ENCODE measurements at places on chromosomes 2 and 18.

DNA sequence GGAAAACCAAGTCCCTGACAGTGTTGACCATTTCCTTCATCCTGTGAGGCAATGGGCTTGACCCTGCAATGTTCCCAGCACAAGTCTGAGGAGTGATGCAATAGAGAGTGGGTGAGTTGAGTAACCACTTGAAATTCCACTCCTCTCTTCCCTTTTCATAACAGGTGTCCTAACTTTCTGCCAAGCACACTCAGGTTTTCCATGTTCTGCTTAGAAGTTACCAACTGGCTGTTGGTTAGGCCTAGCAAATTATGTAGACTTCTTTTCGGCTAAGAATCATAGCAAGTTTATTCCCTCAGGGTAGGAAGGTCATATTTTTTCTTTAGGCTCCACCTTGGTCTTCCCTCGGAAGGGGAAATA, 11.5 kb downstream of the GNLY start:
- peak; percentile 93 for DNase-seq

GRCh38 chr2:152384992-152385391, 50.0 kb downstream of the FMNL2 start:
- DNase-seq = no peak

DNA sequence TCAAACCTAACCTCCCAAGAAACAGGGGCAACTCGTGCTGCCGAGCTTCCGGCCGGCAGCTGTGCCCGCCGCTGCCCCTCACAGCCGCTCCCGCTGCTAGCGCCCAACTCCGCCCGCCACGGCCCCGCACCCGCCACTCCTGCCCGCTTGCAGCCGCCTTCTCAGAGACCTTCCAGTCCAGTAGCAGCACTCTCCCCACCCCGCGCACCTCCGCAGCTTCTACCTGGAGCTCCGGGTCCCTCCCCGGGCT, 722 bp upstream of the C2orf15 start:
- no peak for DNase-seq

GRCh38 chr2:157877761-157878400, 1.8 kb upstream of the ACVR1 start:
- no peak for DNase-seq

DNA sequence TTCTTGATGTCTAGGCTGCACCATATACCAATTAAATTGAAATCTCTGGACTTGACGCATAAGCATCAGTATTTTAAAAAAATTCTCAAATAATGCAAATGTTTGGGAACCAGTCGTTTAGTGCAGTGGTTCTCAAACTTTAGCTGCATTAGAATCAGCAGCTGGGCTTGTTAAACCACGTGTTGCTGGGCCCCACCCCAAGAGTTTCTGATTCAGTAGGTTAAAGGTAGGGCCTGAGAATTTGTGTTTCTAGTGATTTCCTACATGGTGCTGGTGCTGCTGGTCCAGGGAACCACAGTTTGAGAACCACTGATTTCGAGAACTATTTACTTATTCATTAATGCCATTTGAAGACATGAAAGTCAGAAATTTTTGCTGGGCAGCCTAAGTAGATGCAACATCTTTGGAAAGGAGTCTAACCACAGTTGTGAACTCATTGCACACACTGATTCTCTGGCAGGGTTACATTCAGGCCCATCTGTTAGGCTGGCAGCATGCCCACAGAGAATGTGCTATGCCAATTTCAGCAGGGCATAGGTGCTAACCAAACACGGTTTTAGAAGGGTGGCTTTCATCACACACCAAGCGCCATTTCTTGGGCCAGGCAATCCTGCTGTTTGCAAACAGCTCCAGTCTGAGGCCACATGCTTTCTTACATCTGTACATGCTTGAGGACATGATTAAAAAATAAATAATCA, 26.4 kb upstream of the ATP5MC3 start:
- no peak for DNase-seq

GRCh38 chr2:168369031-168369430, 87.0 kb upstream of the CERS6 start:
- no peak for DNase-seq

DNA sequence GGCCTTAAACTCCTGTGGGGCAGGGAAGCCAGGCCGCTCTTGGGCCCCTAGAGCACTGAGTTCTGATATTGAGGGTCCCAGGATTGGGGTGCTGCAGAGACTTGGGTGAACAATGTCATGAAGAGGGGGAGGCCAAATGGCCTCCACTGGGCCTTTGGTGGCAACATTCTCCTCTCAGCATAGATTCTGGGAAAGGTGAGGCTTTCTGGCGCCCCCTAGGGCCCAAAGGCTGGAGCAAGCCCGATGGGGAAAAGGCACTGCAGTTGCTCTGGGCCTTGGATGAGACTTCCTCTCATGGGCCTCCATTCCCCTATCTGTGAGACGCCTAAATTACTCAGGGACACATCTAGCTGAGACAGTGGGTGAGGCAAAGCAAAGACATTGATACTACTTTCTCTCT, 84.8 kb downstream of the ACAA2 start:
- DNase-seq = peak; percentile 57

- DNase-seq = peak; percentile 47
Measured at GRCh38 chr18:13696961-13697360, 29.4 kb downstream of the FAM210A start.

- no peak for DNase-seq
Measured at GRCh38 chr2:113277474-113278072, 1.1 kb downstream of the PAX8 start.

DNA sequence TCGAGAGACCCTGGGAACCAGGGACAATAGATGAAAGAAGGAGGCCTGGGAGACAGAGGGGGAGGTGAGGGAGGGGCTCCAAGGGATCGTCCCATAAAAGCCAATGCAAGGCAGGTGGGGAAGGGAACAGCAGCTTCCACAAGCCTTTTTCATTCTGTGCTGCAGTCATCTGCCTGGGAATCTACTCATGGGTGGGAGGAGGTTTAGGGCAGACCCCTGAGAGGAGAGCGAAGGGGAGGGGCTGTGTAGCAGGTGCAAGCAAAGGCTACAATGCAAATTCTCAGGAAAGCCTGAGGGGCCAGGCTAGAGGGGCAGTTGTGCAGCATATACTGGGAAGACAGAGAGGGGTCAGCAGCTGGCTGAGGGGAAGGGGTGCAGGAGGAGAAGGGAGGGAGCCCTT, 135.4 kb downstream of the SETBP1 start:
- DNase-seq = no peak

DNA sequence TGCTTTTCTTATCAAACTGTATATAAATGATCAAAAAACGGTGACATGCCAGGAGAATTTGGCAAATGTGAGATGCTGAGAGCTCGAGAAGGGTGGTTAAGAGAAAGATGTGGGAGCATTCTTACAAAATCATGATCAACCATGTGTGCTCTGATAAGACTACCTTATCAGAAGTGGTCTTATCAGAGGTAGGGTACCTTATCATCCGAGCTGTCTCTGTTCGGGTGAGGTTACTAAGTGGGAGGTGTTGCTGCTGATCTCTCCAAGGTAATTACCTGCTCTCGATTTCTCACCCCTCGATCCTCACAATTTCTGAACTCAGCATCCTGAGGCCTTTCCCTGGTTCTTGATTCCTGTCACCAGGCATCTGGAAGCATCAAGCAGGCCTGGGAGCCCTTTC, 813.0 kb upstream of the ID2 start:
- DNase-seq = no peak

- DNase-seq = peak; percentile 3
Measured at GRCh38 chr18:10771053-10771709, 245.4 kb downstream of the NAPG start.

DNA sequence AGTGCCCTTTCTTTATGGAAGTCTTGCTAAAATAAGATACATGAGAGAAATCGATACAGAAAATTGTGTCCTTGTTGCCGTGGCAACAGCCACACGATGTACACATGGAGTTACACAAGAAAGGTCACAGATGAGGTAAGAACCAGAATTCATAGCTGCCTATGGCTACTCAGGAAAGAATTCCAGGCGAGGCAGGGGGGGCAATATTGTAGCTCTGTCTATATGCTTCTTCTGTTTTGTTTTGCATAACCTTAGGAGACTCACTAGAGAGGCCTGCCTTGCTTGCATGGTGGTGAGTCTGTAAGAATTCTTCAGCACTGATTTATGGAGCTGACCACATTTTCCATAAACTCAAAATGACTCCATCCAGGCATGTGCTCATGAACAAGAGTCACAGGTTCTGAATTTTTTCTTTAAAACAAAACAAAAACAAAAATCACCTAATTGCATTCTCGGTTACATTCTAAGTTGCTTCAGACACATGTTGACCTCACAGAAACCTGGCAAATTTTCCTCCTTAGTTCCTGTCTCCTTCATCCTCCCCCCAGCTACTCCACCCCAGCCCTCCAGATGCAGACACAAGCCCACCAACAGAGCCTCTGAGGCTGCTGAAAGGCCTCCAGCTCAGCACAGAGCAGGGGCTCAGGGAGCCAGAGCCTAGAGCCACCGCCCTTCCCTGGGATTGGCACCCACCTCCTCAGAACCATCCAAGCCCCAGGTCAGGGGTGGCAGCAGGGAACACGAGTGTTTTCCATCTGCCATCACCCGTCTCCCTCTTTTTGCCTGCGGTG, 183.5 kb downstream of the ANTXR1 start:
- peak; percentile 43 for DNase-seq

- DNase-seq = no peak
Measured at GRCh38 chr2:122988395-122989221, 1036.5 kb upstream of the CNTNAP5 start.

GRCh38 chr2:200221055-200221955, 85.2 kb upstream of the SPATS2L start:
- DNase-seq = no peak

Measured in epithelial cell of esophagus (primary cell).